Foreskin keratinocyte (primary cell): ENCODE measurements at places on chromosomes 5 and 9.

DNA sequence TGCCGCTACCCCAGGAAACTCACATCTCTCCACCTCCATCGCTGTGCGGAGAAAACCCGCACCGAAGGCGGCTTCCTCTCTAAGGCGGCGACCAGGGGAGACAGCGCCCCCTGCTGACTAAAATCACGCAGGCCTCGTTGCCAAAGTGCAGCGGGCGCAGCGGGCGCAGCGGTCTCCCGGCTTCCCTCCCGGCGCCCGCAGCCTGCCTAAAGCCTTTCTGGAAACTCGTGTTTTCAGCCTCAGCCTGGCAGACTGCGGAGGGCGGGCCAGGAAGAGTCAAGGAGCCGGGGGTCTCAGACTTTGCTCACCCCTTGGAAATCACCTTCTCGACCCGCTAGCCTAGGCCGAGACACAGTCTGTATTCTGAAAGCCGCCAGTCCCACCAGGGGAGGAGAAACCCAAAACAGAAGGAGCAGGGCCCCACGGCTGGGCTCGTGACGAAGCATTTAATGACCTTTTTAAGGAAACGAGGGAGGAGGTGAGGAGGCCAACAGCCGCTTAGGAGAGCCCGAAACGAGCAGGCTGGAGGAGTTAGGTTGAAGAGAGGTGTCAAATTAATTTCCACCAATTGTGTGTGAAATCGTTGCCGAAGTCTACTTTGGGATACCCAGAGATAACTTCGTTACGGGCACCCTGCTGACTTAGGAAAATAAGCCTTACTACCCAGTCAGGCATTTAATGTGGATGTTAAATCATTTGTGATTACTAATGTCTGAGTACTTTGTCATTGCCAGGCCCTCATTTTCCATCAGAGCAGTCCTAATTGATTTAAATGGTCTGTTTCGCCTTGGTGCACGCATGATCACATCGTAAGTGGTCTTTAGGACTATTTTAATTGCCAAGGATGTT is 7.3 kb upstream of the FOXB2 start:
- no peak for DNase-seq

GRCh38 chr9:104903609-104904008 is 24.3 kb downstream of the ABCA1 start:
- peak; percentile 47 for DNase-seq

GRCh38 chr5:150497274-150497988 is 10.5 kb upstream of the NDST1 start:
- DNase-seq: peak; percentile 93

GRCh38 chr5:102865510-102866236 is 110.6 kb downstream of the PAM start:
- peak; percentile 69 for DNase-seq

- no peak for DNase-seq
Observed at GRCh38 chr5:64727150-64727549, 36.8 kb downstream of the SHISAL2B start.

DNA sequence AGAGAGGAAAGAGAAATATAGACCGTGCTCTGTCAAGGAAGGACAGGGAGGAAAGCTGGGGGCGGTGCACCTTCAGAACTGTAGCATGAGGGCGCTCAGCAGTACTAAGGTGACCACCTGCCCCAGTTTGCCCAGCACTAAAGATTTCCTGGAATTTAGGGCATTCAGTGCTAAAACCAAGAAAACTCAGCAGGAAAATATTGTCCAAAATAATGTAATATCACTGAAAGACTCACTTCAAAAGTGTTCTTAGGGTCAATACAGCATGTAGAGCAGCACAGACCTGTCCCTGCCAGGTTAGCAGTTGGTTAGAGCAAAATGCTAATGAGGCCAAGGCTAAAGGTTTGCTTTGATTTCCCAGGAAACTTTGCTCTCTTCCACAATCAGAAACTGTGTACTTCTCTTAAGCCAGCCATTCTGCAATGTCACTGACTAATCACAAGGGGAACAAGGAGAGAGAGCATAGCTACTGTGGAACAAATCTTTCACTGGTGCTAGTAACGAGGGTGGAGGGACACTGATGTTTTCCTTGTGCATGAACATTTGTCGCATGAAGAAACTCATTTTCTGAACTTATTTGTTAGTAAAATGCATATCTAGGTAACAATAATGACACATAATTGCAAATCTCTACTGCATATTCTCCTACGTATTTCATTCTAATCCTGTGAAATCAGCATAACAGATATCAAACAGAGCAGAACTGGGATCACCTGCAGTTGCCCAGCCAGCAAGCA is 53.0 kb upstream of the GRAMD2B start:
- DNase-seq: no peak

GRCh38 chr9:133104718-133105460 is 16.2 kb downstream of the RALGDS start:
- no peak for DNase-seq

- no peak for DNase-seq
Observed at GRCh38 chr9:126299706-126300276, 26.8 kb upstream of the MVB12B start.

GRCh38 chr5:73552642-73553041 is 12.8 kb downstream of the ANKRA2 start:
- no peak for DNase-seq

- no peak for DNase-seq
Observed at GRCh38 chr9:33107762-33108161, 31.3 kb upstream of the SMU1 start.

GRCh38 chr5:173673295-173674101 is 57.0 kb upstream of the BOD1 start:
- DNase-seq: no peak

- DNase-seq: no peak
Observed at GRCh38 chr5:34978681-34979080, 49.3 kb downstream of the DNAJC21 start.

DNA sequence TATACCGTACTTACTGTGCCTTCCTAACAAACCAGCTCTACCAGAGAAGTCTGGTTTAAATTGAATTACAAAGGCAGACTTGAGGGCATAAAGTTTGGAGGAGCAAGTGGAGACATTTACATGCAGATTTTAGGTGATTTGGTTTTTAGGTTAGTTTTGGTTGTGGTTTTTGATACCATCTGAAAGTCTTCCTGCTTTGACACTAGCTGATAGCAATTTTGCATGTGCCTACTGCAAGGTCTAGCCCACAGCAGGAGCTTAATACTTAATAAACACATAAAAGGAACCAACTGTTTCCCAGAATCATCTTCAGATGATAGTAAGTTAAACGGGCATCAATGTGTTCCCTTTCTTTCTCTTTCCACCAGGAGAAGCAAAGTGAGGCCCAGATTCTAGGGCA is 3.4 kb upstream of the ESM1 start:
- no peak for DNase-seq

DNA sequence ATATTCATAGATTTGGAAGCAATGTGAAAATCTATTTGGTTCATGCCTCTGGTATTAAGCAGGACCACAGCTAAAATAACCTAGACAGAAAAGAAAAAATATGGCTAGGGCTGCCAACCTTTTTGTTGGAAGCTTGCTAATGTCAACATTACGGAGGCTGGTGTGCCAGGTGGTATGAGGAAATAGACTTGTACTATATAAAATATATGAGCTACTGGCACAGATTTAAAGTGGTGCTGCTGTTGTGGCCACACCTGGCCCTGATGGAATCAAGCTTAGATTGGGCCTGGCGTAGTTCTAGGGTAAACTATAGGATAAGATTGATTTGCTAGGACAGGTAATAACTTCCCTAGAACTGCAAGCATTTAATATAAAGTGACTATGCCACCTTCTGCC is 10.6 kb upstream of the PARP8 start:
- peak; percentile 23 for DNase-seq

DNA sequence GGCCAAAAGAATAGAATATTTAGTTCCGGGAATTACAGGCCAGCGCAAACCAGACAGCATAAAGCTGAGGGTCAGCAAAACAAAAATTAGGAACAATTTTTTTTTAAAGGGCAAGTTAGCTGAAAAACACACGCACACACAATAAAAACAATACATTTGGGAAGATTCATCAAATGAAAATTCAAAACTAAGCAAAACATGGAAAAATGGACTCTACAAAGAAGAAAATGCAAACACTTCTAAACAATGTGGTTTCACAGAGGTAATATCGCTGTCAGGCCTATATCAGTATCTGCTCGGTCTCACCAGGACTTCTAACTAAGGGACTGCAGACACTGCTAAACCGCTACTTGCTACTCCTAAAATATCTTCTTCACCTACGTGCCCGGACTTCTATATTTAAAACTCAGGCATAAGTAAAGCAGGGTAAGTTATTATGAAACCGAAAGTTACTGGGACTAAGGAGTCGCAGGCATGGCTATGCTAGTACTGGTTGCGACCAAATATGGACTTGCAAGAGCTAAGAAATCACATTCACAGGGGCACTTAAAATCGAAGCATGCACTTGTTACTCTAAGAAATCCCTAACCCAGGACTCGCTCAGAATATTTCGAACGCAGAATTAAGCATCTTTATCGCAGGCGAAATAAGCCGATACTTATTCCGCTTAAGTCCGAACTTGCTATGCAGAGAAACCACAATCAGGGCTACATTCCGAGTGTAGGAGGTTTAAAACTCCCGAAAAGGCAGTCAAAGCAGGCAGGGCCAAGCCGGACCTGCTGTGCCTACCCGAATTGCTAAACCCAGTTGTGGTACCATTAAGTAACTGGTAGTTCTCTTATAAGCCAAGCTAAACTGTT is 2.3 kb downstream of the ANXA2R start:
- DNase-seq: peak; percentile 71

DNA sequence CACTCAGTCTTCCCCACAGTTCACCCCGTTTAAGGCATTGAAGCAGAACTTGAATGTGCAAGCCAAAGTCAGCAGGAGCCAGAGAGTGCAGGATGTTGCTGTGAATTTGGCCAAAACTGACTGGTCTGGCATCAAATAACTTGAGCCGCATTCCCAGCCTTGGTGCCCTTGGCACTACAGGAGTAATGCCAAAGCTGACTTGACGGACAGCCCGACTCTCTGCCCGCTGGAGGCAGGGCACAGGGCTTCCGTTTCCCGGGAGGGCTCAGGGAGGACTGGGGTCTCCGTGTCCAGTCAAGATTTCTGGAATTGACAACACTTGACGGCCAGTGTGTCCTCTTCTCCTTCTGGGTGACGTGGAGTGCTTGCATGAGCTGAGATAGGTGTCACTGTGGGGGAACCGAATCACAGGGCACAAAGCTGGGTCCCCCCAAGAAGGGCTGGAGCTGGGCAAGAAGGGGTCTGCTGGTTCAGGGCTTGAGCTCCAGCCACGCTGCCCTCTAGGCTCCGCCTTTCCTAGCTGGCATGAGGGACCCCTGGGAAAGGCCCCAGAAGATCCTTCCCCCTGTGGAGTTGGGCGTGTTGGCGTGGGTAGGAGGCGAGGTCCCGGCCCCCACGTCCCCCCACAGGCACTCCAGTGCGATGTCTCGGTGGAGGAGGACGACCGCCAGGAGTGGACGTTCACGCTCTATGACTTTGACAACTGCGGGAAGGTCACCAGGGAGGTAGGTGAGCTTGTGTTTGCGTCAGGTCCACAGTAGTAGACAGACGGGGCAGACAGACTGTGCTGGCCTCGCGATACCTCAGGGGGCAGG is 25.2 kb downstream of the NKD2 start:
- DNase-seq: no peak

- DNase-seq: no peak
Observed at GRCh38 chr9:124202447-124202971, 55.2 kb upstream of the NEK6 start.
